Stimulated activated CD8-positive, alpha-beta memory T cell treated with anti-CD3 and anti-CD28 coated beads, Interleukin-15, amount 100 ng/mL, for 4 hours (primary cell): ENCODE measurements at places on chromosomes 13 and 19.

- DNase-seq = no peak
Measured at GRCh38 chr19:46892252-46893179, 31.7 kb downstream of the ARHGAP35 start.

- no peak for DNase-seq
Measured at GRCh38 chr13:27170516-27171243, 931 bp downstream of the USP12 start.

DNA sequence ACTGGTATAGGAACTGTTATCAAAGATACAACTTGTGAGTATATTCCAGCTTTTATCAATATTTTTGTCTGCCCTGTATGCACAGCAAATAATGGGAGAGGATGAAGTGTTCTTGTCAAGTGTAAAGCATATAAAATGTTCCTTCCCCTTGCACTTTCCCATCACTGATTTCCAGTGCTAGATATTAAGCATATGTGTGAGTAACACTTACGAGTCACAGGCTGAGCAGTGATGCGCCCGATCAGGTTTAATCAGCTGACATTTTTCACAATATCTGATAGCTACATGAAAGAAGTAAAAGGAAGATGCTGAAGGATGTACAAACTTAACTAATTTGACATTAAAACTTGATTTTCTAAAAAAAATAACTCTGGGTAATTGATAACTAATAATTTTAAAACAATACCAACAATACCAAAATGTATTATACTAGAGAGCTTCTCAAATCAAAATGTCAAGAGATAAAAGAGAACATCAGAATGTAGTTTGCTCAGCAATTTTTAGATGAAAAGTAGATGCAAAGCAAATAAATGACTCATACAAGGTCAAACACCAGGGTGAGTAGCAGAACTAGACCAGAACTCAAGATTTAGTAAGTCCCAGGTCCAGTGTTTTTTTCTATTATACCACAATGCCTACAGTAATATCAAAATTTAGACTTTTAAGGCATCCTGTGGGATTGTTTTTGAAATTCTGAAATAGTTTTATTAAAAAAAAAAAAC lies 56.4 kb downstream of the ZDHHC20 start:
- DNase-seq = no peak

DNA sequence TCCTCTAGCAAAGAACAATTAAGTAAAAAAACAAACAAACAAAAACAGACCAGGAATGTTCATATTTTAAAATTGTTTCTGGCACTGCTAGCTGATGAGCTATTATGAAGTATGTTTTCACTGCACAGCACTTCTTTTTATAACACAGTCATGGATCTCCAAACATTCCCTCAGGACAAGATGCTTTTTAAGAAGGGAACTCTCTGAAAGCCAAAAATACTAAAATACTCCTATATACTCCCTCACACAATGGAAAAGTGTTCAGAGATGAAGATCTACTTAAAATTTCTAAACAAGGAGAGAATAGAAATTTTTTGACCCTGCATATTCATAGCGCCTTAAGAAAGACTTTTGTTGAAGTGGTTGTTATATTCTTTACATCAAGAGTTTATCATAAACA lies 926.8 kb downstream of the DIAPH3 start:
- no peak for DNase-seq

DNA sequence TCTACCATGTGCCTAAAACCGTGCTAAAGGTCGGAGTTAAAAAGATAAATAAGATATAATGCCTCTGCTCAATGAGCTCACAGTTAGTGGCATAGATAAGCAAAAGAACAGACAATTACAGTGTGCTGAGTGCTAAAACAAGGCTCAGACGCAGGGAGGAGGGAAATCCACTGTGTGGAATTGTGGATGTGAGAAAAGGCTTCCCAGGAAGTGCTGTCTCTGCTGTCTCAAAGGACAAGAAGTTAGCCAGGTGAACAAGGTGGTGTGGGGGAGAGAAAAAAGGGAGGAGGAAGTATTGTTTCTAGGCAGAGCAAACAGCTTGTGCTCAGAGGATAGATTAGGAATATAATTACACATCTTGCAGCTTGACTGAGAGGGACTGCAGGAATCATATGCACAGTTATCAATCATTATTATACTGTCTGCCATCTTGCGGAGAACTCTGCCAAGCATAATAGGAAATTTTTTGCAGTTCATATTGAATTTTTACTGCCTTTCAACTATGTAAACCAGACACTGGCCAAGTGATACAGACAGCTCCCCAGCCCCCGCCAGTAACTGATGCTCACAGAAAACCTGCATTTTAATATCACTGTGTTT lies 9.3 kb downstream of the C13orf42 start:
- DNase-seq = no peak

- no peak for DNase-seq
Measured at GRCh38 chr13:80011448-80012212, 329.3 kb downstream of the SPRY2 start.

DNA sequence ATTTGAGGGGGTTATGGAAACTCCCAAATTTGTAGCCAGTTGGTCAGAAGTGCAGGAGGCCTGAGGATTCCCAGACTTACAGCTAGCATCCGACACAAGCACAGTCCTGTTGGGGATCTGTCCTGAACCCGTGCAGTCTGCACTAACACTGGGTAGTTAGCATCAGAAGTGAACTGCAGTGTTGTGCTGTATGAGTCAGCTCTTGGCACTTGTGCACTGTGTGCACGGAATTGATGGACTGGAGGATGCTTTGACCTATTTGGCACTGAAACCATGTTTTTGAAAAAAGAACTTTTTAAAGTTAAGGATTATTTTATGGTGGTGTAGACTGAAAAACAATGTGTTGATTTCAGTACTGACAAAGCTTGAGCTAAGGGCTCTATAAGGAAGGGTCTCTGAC lies 279.0 kb downstream of the NHLRC3 start:
- DNase-seq = no peak

DNA sequence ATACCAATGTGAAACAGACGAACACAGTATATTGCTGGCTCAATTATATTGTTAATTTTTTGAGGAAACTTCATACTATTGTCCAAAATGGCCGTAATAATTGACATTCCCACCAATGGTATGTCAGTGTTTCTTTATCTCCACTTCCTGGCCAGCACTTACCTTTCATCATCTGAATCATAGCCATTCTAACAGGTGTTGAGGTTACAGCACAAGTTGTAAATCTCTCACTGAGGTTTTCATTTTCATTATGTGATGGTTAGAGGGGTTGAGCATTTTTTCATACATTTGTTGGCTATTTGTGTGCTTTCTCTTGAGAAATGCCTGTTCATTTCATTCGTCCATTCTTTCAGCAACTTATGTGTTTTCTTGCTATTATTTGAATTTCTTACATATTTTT lies 824.0 kb downstream of the UQCRFS1 start:
- DNase-seq = no peak

GRCh38 chr19:375395-376110 lies 31.0 kb upstream of the MIER2 start:
- DNase-seq = no peak

DNA sequence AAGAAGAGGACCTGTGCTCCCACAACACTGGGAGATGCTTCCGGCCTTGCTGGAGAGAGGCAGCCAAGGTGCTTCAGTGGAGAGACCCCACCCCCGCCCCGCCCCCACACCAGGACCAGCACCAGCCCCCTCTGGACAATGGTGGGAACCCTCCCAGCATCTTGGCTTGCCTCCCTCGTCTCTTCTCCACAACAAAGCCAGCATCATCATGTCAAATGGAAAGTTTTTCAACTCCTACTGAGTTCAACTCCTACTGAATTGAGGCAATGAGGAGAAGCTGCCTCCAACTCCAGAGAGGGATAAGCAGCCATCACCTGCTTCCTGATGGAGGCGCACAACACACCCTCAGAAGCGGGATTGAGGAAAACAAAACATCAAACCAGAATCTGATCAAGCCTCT lies 12.8 kb downstream of the DEDD2 start:
- no peak for DNase-seq

GRCh38 chr19:47270408-47270807 lies 4.3 kb upstream of the INAFM1 start:
- DNase-seq = no peak

DNA sequence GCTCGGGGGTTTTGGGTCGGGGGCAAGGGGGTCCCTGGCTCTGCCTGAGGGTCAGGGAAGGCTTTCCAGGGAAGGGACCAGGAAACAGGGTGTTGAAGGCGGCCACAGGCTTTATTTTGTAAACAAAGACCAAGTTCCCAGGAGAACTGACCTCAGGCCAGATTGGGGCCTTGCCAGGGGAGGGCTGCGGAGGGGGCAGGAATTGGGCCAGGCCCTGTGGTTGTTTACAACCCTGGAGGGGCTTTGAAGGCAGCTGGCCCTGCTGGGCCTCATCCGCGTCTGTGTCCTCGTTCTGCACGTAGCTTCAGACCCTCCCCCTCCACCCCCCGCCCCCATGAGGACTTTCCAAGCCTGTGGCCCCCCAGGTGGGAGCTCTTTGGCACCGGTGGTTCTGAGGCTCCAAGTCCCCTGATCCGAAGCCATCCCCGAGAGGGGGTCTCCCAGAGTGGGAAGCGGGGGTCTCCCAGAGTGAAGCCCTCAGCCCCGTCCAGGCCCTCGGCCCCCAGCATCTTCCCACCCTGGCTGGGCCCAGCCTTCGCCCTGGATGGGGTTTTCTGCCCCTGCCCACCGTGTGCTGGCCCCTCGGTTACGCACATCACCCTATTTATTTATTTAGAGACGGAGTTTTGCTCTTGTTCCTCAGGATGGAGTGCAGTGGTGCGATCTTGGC lies 13.5 kb upstream of the BSG start:
- DNase-seq = no peak

- DNase-seq = no peak
Measured at GRCh38 chr13:36360903-36361302, 14.7 kb upstream of the SPART start.

DNA sequence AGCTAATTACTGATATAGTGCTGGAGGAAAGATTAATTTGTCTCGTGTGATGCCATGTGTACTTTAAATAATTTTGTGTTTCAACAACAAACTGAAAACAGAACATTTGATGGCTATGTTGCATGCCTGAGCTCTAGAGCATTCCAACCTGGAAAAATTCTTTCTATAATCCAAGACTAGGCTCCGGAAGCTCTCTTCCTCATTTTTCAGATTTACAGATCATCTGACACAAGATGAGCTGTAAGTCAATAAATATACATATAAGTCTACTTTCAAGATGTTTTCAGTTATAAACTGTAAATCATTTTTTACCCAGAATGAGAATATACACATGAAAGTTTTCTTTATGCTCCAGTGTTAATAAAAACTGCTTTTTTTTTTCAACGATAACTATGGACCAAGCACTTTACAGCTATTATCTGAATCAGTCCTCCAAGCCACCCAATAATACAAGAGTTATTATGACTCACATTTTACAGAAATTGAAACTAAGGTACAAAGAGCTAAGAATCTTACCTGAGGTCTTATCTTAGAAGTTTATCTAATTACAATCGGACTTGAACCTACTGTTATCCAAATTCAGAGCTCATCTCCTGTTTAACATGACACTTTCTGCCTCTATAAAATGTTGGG lies 6.4 kb upstream of the FOXO1 start:
- DNase-seq = no peak

GRCh38 chr13:30312904-30313303 lies 5.6 kb upstream of the KATNAL1 start:
- DNase-seq = no peak

GRCh38 chr13:50401721-50402465 lies 386.6 kb downstream of the KCNRG start:
- DNase-seq = no peak

GRCh38 chr13:32045982-32046785 lies 14.6 kb downstream of the FRY start:
- no peak for DNase-seq

DNA sequence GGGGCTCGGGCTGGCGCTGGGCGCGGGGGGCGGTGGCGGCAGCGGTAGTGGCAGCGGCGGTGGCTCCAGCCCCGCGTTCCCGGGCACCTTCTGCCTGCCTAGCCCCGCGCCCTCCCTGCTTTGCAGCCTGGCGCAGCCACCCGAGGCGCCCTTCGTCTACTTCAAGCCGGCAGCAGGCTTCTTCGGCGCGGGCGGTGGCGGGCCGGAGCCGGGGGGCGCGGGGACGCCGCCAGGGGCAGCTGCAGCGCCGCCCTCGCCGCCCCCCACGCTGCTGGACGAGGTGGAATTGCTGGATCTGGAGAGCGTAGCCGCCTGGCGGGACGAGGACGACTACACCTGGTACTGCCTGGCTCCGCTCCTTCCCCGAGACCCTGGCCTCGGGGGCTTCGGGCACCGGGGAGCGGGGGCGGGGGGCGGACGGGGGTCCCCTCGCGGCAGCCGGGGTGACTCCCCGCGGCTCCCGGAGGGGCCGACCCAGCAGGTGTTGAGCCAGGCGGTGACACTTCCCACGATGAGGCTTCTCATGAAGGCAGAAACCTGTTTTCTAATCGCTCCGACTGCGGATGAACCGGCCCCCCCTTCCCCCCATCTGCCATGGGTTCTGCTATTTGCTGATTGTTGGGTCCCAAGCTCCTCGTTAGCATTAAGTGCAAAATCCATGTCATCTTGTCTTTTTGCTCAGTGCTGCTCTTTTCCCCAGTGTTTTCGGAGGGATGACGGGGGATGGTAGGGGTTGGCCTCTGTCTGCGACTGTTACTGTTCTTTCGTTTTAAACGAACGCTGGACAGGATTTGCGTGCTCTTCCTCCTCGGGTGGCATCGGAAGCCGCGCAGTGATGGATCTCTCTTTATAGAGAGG lies 943 bp downstream of the SLAIN1 start:
- DNase-seq = peak; percentile 8

- DNase-seq = no peak
Measured at GRCh38 chr19:45884682-45885555, 1.0 kb downstream of the IRF2BP1 start.

DNA sequence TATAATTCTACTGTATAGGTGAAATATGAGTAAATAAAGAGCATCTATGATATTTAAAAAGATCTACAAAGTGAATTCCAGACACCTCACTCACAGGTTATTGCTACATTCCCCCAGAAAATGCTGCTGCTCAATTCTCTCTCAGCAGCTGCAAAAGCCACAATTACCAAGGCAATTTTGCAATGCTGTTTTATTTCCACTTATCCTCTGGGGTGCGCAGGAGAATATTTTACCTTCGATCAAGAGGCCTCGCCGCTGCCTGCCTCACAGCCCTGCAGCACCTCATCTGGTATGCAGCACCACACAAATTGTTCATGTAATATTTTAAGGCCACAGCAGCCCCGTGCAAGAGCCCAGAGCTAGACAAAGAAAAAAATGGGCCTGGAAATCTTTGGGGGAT lies 333.2 kb downstream of the DNAJC15 start:
- no peak for DNase-seq

DNA sequence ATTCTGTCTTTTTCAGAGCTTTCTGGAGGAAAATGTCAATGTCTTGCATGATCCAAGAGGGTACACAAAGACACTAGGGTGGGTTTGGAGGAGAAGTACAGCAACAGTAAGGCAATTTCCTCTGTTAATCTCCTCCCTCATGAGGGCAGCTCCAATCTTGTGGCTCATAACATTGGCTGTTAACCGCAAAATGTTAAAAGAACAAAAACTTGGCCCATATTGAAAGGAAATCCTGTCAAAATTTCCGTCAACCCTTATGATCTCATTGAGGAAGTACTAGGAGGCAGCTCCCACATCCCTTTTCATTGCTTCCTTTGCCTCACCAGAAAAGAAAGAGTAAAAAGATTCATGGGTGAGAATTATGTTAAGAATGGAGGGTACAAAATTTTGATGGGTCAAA lies 11.6 kb downstream of the OXGR1 start:
- DNase-seq = no peak

- DNase-seq = no peak
Measured at GRCh38 chr13:50370303-50370950, 355.2 kb downstream of the KCNRG start.

- DNase-seq = no peak
Measured at GRCh38 chr13:30681843-30682242, 53.5 kb upstream of the ALOX5AP start.
